Vein endothelial cell (primary cell): ENCODE measurements at places on chromosomes 2 and 18. TPM values are rescaled to one million over a fixed set of nuclear protein-coding genes. Genes with fewer than 3 reads are reported as not detected.

Gene GPR45
- total RNA-seq = not detected in 2 replicates

Gene FSHR
- not detected in 2 replicates for total RNA-seq

Gene AMER3
- total RNA-seq = not detected in 2 replicates

Gene LYPD6B
- 0.10 TPM in 1 of 2 replicates, not detected in the other for total RNA-seq

Gene PAX8
- total RNA-seq = 0.48 and 1.3 TPM in 2 replicates
